NCI-H1048 (cell line): ENCODE measurements at places on chromosomes 3 and 15.

DNA sequence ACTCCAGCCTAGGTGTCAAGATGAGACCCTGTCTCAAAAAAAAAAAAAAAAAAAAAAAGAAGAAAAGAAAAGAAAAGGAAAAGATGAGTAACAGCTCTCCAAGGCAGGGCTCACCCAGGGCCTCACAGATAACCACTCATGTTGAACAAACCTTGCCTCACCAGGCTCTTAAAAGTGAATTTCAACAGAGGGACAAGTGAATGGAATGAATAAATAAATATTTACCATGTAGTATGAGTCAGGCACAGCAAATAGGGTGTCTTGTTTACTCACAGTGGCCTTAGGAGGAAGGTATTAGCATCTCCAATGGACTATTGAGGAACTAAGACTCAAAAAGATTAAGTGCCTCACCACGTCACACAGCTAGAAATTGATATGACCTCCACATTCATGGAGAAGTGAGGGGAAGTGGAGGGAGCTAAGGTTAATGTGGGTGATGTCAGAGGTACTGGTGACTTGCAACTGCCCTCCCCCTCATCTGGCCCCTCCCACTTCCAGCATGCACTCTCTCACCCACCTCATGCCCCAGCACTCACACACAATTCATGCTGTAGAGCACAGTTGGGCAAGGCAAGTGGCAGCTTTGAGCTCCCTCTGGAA, 255.5 kb downstream of the UACA start:
- no peak for DNase-seq

- no peak for DNase-seq
Observed at GRCh38 chr15:80556694-80557367, 138.3 kb upstream of the ABHD17C start.

GRCh38 chr15:69597061-69597592, 144.5 kb downstream of the RPLP1 start:
- no peak for DNase-seq

DNA sequence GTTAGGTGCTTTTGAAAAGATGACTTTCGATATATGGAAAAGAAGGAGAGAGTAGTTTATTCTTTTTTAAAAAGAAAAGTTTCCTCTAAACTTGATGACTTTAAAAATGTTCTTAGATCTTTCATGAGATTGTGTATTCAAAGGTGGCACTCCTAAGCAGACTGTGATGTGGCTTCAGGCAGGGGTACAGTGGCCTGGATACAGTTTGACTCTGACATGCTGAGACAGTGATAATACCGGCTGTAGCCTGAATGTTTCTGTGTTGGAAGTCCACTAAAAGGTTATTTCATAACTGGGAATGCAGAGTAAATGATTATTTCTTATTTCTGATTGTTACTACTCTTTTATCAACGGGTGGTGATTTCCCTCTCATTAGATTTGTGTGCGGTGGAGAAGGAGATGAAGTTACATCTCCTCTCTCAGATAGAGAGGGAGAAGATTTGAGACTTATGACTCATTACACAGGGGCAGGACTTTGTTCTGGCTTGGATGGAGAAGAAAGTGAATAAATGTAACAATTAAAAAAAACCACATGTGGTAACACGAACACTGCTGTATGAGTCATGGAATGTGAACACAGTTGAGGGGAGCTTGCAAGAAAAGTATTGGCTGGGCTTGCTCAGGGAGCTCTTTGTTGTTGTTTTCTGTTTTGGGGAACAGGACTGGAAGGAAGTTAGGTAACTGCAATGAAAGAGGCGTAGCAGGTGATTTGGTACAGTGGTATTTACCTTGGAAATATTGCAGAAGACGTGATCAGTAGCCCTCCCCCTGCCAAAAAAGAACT, 21.6 kb downstream of the SPTSSB start:
- no peak for DNase-seq

- DNase-seq: no peak
Observed at GRCh38 chr3:50192689-50193141, 1.3 kb downstream of the GNAT1 start.

GRCh38 chr15:79184465-79184892, 93.9 kb upstream of the RASGRF1 start:
- peak; percentile 45 for DNase-seq

- DNase-seq: no peak
Observed at GRCh38 chr3:6471744-6472143, 389.2 kb upstream of the GRM7 start.

DNA sequence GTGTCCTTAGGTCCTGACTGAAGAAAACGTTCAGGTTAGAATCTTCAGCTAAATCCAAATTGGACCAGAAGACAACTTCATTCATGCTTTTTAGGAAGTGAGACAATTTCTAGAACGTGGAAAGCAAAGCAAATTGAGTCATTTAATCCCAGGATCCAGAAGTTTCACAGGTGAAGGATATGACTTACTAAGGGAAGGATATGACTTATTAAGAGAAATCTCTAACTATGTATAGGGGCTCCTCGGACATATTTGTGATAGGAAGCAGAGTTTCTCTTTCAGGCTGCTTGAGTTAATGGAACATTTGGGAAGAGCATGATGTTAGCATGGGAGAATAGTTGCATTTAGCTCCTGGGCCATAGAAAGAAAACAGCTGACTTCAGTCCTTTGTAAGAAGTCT, 16.1 kb upstream of the PLOD2 start:
- no peak for DNase-seq
